ENCODE measurements at places on chromosomes 5 and 9. TPM values are rescaled to one million over a fixed set of nuclear protein-coding genes. Genes with fewer than 3 reads are reported as not detected.

Gene LECT2
- not detected for total RNA-seq

Gene CCDC192
- total RNA-seq: 0.40 TPM

Gene HTR1A
- total RNA-seq: not detected

Gene SPATA9
- 0.40 TPM for total RNA-seq

DNA sequence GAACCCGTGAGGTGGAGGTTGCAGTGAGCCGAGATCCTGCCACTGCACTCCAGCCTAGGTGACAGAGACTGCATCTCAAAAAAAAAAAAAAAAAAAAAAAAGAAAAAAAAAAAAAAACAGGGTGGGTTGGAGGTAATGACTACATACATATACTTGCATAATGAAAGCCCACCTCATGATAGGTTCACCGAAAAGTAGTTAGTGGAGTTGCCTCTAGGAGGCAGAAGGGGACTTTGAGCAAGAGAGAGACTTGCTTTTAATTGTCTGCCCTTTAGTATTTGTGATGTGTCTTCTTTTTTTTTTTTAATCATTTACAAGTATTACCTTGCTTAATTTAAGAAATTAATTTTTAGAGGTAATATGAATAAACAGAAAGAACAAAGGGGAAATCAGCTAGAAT, 99.8 kb downstream of the PPARGC1B start:
- H3K27ac ChIP-seq: no peak overlapping the region
- no peak overlapping the region for H3K4me3 ChIP-seq
- H3K27me3 ChIP-seq: no peaks in the 10 kb centered on the region
- DNase-seq: no peak
- H3K4me1 ChIP-seq: no peaks in the 10 kb centered on the region
- H3K36me3 ChIP-seq: no peaks in the 10 kb centered on the region

DNA sequence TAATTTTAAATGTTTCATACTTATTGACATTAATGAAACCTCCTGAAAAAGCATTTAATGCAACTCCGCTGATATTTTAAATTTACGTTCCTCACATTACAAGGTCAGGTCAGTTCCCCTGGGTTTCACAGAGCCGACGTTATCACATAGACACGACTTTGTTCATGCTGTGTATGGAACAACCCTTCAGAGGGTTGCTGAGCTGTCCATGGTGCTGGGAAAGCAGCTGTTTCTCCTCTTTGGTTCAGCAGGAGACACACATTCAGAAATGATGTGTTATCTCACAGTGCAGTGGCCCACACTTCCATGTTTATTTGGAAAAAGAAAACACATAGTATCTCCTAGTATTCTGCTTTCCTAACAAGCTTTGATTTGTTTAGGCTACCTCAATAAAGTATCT, 53.5 kb downstream of the PPP2R2B start:
- H3K4me3 ChIP-seq: no peak overlapping the region
- no peak overlapping the region for H3K27ac ChIP-seq
- peak; percentile 84 for DNase-seq
- H3K27me3 ChIP-seq: no peaks in the 10 kb centered on the region

DNA sequence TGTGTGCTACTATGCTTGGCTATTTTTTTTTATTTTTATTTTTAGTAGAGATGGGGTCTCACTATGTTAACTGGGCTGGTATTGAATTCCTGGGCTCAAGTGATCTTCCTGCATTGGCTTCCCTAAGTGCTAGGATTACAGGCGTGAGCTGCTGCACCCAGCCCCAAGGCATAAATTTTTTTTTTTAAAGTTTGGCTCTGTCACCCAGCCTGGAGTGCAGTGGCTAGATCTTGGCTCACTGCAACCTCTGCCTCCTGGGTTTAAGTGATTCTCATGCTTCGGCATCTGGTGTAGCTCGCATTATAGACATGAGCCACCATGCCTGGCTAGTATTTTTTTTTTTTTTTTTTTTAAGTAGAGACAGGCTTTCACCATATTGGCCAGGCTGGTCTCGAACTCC, 70.3 kb downstream of the RAB24 start:
- no peaks in the 10 kb centered on the region for H3K36me3 ChIP-seq
- DNase-seq: no peak
- no peaks in the 10 kb centered on the region for H3K27me3 ChIP-seq
- H3K27ac ChIP-seq: peak overlapping the region; percentile 42
- H3K4me3 ChIP-seq: no peak overlapping the region

DNA sequence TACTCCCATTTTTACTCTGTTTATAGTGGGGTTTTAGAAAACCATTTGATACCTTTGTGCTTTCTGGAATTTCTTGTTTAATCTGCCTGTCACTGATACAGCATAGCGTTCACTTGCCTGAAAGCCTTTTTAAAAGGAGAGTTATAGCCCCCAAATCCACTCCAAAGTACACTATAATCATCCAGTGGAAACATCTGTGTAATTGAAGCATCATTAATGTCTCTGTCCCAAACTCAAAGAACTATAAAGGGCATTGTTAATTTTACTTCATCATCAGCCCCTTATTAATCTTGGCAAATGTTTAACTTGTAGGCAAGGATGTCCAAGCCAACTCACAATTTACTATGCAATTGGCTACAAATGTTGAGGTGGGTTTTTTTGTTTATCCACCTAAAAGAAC, 64.3 kb downstream of the TMEM252 start:
- H3K27ac ChIP-seq: no peak overlapping the region
- DNase-seq: no peak
- H3K36me3 ChIP-seq: no peaks in the 10 kb centered on the region
- H3K4me3 ChIP-seq: no peak overlapping the region
- H3K4me1 ChIP-seq: no peaks in the 10 kb centered on the region

GRCh38 chr9:90830977-90831376, 29.4 kb downstream of the SYK start:
- no peaks in the 10 kb centered on the region for H3K27me3 ChIP-seq
- H3K4me3 ChIP-seq: no peak overlapping the region
